ENCODE measurements at places on chromosomes 7 and 10.

DNA sequence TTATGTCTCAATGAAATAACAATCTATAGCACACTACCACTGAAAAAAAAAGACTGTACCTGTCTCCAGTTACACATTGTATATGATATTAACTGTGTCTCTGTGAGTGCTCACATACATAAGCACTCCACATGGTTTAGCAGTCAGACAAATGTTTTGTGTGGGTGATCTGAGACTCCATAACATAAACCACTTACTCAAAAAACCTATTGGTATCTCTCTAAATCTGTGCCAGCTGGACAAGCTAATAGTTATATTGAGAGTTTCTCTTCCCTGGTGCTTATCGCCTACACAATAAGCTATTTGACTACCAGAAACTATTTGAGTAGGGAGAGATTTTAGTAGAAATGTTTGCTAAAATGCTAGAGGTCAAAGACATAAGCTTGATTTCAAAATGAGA lies 190.1 kb upstream of the AGR3 start:
- DNase-seq = no peak

- no peak for DNase-seq
Measured at GRCh38 chr10:21919906-21920305, 83.6 kb downstream of the DNAJC1 start.

DNA sequence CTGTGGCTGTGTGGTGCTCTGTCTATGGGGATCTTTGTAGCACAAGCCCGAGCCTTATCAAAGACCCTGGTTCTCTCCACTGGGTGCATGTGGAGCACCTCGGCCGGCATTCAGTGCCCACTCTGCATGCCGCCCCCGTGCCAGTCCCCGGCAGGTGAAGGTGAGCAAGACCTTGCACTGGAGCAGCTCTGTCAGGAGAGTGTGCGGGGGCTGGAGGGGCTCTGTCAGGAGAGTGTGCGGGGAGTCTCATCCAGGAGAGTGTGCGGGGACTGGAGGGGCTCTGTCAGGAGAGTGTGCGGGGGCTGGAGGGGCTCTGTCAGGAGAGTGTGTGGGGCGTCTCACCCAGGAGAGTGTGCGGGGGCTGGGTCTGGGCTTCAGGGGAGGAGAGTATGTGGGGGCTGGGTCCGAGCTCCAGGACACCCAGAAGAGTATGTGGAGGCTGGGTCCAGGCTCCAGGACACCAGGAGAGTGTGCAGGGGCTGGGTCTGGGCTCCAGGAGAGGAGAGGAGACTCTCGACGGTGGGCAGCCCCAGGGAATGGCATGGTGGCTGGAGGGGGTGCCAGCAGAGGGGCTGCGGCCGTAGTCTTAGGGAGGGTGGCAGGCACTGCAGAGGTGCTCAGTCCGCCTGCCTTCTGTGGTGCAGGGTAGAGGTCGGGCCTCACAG lies 40.8 kb downstream of the INPP5A start:
- DNase-seq = no peak

DNA sequence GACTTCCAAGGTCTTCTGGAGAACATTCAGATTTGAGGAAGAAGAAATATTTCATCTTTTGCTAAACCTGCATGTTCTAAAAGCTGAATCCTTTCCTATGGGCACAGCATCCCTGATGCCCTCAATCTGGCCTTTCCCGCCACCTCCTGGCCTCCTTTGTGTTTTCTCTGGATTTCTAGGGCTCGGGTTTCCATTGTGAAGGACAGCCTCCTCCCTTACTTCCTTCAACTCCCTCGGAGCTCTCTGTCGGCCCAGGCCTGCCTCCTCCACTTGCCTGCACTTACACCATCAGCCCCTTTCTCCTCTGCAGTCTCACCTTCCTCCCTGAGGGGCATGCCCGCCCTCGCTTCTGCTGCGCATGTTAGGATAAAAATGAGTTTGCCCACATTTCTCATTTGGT lies 75.4 kb downstream of the WIPF3 start:
- DNase-seq = no peak

DNA sequence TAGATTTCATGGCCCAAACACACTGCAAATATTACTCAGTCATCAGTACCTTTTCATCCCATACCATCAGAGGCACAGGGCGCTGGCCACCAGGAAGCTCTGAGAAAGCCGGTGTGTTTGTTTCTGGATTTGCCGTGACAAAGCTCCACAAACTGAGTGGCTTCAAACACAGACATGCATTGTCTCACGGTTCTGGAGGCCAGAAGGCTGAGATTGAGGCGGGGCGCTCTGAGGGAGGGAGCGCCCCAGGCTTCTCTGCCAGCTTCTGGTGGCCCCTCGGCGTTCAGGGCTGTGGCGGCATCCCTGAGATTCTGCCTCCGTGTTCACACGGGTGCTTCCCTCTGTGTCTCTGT lies 3.7 kb upstream of the TTYH3 start:
- no peak for DNase-seq

DNA sequence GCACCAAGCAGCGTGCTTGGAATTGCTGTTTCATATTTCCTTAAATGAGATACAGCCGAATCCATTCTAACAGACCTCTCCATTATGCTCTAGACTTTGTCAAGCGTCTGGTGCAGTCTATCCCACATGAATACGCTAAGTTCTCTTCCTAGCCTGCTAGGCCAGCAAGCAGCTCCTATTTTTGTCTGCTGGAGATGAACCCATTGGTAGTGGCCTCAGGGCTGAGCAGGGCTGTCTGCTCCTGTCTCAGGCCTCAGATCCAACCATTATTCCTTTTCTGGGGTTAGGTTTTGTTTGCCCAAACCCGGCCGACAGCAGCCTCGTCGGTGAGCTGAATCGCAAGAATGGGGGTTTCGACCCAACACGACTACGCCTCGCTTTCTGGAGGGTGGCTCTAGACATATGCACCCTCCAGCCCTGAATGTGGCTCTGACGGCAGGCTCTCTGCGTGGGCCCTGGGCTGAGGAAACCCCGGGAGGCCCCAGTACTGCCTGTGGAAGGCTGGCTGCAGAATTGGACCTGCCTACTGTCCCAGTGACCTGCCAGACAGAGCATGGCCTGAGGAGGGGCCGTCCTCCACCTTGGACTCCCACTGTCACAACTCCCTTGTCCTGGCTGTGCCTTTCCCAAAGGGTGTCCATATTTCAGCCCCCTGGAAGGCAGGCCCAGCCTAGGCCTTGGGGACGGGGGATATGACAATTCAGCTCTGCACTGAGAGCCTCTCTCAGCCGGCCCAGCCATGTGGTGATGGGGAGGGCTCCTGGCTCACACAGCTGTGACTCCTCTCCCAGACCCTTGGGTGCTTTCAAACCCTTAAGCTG lies 267.9 kb upstream of the TCERG1L start:
- no peak for DNase-seq

DNA sequence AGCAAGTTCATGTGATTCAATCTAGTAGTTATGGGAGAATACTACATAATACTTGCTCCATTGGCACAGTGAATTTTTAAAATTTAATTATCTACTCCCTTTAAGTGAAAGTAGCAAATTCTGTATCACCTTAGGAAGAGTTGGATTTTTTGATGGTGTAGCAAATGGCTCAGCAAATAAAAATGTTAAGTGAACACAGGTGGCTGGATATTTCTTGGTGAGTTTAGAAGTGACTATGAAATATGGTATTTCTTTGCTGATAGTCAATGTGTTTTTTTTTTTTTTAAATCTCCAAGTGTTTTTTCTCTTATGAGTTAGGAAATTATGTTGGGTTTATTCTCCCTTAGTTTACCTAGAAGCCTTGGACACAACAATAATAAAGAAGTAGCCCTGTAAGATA lies 67.8 kb downstream of the CREM start:
- DNase-seq = no peak

GRCh38 chr7:18119985-18120384 lies 92.3 kb upstream of the PRPS1L1 start:
- DNase-seq = no peak

- no peak for DNase-seq
Measured at GRCh38 chr7:18393465-18394118, 102.0 kb upstream of the HDAC9 start.

GRCh38 chr10:42992156-42992956 lies 84.5 kb upstream of the RET start:
- no peak for DNase-seq

DNA sequence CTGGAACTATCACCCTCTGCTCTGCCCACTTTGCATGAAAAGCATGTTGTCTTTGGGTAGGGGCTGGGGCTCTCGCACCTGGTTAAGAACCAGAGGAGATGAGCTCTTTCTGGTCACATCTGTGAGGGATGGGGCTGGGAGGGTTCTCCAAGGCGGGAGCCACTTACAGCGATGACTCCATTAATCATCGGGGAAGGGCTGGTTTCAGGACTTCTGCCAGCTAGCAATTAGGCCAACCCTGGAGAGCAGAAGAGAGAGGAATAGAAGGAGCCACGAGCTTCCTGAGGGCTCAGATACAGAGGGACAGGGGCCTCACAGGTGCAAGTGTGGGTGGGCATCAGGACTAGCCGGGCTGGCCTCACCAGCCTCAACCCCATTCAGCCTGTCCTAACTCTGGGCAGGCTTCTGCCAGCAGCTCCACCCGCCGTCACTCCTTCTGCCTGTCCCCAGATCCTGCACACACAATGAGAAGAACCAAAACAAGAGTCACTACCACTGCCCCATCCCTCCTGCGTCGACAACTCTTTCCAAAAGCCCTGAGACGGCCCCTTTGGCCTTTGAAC lies 8.4 kb downstream of the AQP1 start:
- DNase-seq = no peak

DNA sequence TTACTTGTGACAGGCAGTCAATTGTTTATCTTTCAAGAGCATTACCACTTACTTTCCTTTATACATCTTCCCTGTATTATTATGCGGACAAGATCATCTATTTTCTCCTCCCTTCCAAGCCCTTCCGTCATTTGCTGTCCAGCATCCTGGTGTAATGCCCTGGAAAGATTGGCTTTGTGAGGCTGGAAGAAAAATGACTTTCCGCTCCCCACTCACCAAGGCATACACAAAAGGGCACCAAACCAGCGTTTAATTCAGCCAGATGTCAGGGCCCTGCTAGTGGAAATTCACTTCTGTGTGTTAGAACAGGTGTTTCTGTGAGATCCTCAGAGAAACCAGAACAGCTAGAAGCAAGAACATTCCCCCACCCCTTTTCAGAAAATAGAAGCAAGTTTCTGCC lies 128.1 kb upstream of the NANOS1 start:
- DNase-seq = no peak

GRCh38 chr10:5952731-5953385 lies 24.5 kb downstream of the IL15RA start:
- no peak for DNase-seq

DNA sequence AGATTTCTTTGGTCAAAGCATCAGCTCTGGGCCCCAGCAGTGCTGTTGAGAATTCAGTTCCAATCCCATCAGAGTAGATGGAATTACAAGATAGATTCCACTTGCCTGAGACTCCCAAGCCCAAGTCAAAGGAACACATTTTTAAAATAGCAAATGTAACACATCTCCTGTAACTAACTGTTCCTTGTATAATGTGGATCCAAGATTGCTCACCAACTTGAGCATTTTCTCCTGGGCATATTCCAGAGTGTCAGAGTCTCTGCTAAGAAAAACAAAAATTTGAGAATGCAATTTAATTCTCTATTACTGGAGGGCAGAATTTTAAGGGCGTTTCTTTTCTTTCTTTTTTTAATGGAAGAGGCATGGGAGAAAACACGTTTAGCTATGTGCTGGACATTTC lies 136.7 kb downstream of the NEBL start:
- DNase-seq = no peak

- DNase-seq = no peak
Measured at GRCh38 chr10:36366843-36367242, 724.7 kb upstream of the FZD8 start.

- DNase-seq = no peak
Measured at GRCh38 chr10:75015442-75015841, 96.0 kb upstream of the SAMD8 start.

DNA sequence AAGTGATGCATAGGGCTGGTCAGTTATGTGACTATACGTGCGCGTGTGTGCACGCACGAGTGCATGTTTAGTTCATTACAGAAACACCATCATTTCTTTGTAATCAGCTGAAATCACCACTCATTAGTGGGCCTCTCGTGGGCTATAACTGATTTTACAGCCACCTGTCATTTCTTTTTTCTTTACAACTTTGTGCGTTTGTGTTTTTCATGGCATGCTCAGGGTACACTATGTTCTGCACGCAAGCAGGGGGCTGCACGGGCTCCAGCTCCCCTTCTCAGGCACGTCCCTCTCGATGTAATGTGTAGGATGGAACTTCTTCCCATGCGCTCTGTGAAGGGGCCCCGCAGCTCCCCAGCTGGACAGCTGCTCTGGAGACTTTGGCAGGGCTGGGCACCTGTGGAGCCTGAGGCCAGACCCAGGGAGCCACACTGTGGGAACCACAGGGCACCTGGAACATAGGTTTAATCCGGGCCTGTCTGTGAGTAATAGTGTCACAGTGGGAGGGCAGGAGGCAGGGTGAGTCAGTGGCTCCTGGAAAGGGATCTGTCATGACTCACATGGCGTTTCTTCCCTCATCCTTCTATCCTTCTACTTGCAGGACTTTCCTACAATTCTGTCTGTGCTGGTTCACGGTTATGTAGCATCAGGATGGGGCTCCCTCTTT lies 4.9 kb downstream of the GCK start:
- DNase-seq = no peak

- DNase-seq = no peak
Measured at GRCh38 chr10:9608602-9609001, 1409.1 kb upstream of the CELF2 start.

DNA sequence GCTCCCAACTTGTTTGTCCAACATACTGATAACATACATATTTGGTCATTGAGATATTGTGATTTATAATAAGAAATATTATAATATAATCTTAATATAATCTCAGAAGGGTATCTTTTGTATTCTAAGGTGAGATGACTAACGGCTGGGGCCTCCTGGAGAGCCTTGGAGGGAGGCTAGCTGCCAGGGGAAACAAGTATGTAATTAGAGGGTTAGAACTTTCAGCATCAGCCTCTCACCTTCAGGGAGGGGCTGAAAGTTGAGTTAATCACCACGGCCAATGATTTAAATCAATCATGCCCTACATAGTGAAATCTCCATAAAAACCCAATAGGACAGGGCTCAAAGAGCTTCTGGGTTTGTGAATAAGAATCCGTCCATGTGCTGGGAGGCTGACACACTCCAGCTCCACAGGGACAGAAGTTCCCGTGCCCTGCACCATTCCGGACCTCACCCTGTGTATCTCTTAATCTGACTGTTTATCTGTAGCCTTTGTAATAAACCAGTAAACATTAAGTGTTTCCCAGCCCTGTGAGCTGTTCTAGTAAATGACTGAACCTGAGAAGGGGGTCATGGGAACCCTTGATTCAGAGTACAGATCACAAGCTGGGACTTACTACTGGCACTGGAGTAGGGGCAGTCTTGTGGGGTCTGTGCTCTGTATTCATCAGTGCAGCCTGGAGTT lies 86.3 kb upstream of the STEAP1B start:
- no peak for DNase-seq

GRCh38 chr7:91800389-91800788 lies 80.1 kb downstream of the MTERF1 start:
- DNase-seq = no peak

GRCh38 chr10:10128387-10128786 lies 889.3 kb upstream of the CELF2 start:
- DNase-seq = no peak

DNA sequence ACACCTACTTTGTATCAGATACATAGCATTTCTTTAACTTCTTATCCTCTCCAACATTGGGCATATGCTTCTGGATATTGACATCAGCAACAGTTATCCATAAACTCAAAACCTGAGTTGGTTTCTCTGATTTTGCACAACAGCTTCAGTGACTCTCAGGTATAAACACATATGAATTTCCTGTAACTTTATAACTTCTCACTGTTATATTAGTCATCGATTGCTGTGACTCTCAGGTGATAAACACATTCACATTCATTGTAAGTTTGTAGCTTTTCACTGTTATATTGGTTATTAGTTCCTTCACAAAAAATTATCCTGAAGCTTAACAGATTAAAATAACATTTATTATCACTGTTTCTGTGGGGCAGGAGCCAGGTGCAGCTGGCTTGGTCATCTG lies 57.0 kb downstream of the ASAH2B start:
- DNase-seq = no peak

Measured in pulmonary artery endothelial cell (primary cell).